ENCODE measurements at places on chromosomes 5 and 9. TPM values are rescaled to one million over a fixed set of nuclear protein-coding genes. Genes with fewer than 3 reads are reported as not detected.

GRCh38 chr5:67292201-67292940, 95.8 kb upstream of the CD180 start:
- no peak for DNase-seq
- H3K36me3 ChIP-seq: no peaks in the 10 kb centered on the region
- no peak overlapping the region for H3K4me3 ChIP-seq
- no peak overlapping the region for H3K27ac ChIP-seq

Gene FOXI1
- not detected for total RNA-seq

GRCh38 chr5:134604908-134605307, 27.7 kb downstream of the SAR1B start:
- peak; percentile 55 for DNase-seq
- no peaks in the 10 kb centered on the region for H3K27me3 ChIP-seq
- H3K36me3 ChIP-seq: peaks cover 50% of the 10 kb centered on the region
- peak overlapping the region; percentile 27 for H3K27ac ChIP-seq
- H3K4me1 ChIP-seq: peaks cover 12% of the 10 kb centered on the region

GRCh38 chr5:173618927-173619519, 2.6 kb upstream of the BOD1 start:
- H3K4me3 ChIP-seq: no peak overlapping the region
- no peaks in the 10 kb centered on the region for H3K36me3 ChIP-seq
- peak; percentile 67 for DNase-seq
- H3K27me3 ChIP-seq: no peaks in the 10 kb centered on the region
- H3K27ac ChIP-seq: no peak overlapping the region
- H3K4me1 ChIP-seq: peaks cover 23% of the 10 kb centered on the region

GRCh38 chr9:135610290-135611141, 28.8 kb downstream of the GLT6D1 start:
- no peak for DNase-seq
- H3K27me3 ChIP-seq: no peaks in the 10 kb centered on the region
- no peak overlapping the region for H3K27ac ChIP-seq
- H3K4me1 ChIP-seq: no peaks in the 10 kb centered on the region
- H3K36me3 ChIP-seq: no peaks in the 10 kb centered on the region

DNA sequence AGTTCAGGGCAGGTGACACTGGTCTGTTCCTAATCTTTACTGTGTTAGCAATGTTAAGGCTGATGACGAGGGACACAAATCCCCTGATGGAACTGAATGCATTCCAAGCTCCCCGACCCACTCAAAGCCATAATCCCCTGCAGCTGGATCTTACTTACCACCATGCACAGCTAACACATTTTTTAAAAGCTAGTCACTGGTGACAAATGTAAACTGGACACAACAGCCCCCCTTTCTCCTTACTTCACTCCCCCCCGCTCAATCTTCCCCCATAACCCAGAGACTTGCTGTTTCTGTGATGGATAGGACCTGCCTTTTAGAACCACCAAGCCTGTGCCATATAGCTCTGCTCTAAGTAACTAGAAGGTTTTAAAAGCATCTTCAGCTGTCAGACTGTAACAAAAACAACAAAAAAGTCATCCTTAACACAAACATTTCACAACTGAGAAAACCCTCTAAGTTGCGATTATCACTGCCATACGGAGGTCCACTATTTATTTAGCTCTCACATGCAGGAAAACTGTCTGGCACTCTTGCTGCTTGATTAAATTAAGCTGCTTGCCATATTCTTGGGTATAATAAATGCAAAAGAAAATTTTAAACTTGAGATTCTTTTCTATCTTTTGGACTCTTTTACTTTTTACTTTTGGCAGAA, 44.4 kb downstream of the BNC2 start:
- H3K36me3 ChIP-seq: no peaks in the 10 kb centered on the region
- H3K4me1 ChIP-seq: no peaks in the 10 kb centered on the region
- H3K27ac ChIP-seq: no peak overlapping the region

DNA sequence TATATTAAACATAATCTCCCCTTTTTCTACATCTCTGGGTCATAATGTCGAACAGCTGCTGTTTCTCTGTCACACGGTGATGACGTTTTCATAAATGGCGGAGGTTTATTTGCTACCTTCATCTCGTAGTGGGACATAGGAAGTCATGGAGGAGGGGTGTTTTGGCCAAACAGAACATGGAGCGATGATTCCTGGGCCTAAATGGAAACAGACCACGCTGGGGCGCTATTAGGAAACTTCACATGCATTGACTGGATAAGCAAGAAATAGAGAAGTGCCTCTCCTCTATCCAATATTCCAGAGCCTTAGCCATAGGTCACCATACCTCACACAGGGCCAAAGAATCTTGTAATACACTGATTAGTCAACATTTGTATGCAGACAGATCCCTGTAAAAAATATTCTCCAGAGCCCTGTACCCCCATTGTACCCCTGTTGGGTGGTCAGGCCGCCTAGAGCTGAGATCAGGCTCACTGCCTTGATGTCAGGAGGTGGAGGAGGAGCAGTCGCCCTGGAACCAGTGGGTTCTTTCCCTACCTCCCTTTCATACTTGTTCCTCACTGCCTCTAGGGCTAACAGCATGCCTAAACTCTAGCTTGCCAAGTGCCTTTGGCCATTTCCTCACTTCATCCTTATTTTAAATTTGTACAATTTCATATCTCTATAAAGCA, 77.8 kb upstream of the SPIN1 start:
- no peak overlapping the region for H3K4me3 ChIP-seq
- no peaks in the 10 kb centered on the region for H3K36me3 ChIP-seq
- peaks cover 21% of the 10 kb centered on the region for H3K4me1 ChIP-seq
- H3K27ac ChIP-seq: no peak overlapping the region

DNA sequence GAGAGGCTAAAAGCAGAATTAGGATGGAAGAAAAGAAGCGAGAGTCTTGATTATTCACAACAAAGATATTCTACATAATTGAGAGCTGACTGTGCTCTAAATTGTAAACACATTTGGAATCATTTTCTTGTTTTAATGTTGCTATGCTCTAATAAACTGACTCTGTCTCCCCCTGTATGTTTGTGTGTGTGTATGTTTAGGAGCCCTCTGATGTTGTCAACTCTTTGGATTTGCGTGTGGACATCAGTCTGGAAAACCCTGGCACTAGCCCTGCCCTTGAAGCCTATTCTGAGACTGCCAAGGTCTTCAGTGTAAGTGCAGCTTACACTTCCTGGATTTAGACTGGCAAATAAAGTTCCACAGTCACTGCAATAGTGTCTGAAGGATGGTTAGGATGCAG, 37.8 kb downstream of the MOCS2 start:
- H3K4me3 ChIP-seq: no peak overlapping the region
- H3K27ac ChIP-seq: no peak overlapping the region
- peaks cover 11% of the 10 kb centered on the region for H3K27me3 ChIP-seq
- no peak for DNase-seq
- no peaks in the 10 kb centered on the region for H3K36me3 ChIP-seq
- no peaks in the 10 kb centered on the region for H3K4me1 ChIP-seq

Gene SPINK6
- total RNA-seq: not detected

DNA sequence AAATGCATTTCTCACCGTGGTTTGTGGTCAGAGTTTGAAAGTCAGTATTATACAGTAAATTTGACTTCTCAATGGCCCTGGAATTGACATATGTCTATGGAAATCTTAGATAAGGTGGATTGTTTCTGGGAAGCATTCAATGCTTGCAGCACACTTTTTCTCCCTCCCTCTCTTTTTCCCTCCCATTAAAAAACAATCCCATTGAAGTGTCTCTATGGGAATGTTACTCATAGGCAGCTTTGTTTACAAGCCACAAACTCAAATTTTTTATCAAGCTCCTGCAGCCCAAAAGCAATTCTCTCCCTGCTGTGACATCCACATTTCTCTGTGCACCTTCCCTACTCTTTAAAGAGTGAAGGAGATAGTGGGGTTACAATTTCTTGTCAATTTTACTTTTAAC, 292.1 kb downstream of the ARRDC3 start:
- H3K27me3 ChIP-seq: no peaks in the 10 kb centered on the region
- no peaks in the 10 kb centered on the region for H3K36me3 ChIP-seq
- no peak overlapping the region for H3K27ac ChIP-seq
- H3K4me3 ChIP-seq: no peak overlapping the region
- no peaks in the 10 kb centered on the region for H3K4me1 ChIP-seq

Gene PKD2L2
- total RNA-seq: not detected

Gene NHP2
- total RNA-seq: 43.7 TPM

DNA sequence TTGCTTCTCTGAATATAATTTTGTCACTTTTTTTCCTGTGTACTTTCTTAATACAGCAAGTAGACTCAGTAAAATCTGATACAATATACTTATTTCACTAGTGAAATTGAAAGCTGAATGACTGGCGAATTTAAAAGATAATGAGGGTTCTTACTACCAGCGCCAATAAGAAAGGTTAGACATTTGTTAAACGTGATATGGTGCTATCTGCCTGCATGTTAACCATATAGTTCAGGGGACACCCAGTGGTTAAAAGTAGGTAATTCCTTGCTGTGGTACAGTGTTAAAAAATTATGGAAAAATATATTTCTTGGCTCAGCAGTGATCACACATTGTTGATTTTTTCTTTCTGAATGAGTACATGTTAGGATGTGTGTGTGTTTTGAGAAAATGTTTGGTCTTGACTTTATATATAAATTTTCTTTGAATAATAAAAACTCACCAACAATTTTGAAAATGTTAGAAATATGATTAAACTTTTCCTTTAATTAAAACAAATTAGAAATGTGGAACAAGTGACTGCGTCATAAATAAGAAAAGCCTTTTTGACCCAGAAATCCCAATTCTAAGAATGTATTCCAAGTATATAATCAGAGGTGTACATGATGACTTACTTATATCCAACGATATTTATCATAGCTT, 25.8 kb downstream of the CAST start:
- no peak overlapping the region for H3K27ac ChIP-seq
- peaks cover 8% of the 10 kb centered on the region for H3K4me1 ChIP-seq
- H3K4me3 ChIP-seq: no peak overlapping the region
- peaks cover 10% of the 10 kb centered on the region for H3K36me3 ChIP-seq
- no peaks in the 10 kb centered on the region for H3K27me3 ChIP-seq

DNA sequence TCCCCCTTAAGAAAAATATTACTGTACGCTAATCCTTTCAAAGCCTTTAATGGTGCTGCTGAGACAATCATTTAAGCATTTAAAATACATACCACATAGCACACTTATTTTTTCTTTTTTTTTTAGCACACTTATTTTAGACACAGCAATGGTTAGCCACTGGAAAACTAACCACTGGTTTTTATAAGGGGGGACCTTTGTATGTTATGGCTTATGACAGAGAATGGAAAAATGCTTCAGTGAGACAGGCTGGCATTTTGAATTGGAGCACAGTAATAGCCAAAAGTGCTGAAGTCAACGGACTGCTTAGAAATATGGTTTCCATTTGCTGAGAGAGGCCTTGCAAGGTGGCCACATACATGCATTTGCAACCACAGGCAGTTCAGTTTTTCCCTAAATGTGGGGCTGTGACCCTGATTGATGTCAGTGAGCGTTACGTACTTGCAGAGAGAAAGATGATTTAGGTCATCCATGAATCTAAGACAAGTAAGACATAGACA, 28.5 kb downstream of the AOPEP start:
- no peaks in the 10 kb centered on the region for H3K4me1 ChIP-seq
- peaks cover under 1% of the 10 kb centered on the region for H3K36me3 ChIP-seq
- no peak for DNase-seq
- H3K27ac ChIP-seq: no peak overlapping the region
- no peaks in the 10 kb centered on the region for H3K27me3 ChIP-seq

DNA sequence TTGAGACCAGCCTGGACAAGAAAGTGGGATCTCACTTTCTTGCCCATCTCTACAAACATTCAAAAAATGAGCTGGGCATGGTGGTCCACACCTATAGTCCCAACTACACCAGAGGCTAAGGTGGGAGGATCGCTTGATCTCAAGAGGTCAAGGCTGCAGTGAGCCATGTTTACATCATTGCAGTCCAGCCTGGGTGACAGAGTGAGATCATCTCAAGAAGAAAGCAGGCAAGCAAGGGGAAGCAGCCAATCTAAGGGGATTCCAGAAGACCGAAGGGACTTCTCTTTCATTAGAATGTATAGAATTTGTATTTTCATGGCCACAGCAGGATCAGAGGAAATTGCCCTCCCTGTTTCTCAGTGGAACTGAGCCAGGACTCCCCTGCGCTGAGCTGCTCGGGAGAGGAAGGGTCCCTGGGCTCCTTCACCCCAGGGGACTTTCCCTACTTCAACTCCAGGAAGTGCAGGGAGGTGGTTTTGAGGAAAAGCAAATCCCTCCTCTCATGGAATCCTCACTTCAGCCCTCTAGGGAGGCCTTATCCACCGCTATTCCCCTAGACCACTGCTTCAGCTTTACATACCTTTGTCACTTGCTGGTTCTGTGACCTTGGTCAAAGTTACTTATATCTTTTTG, 12.1 kb downstream of the WWC1 start:
- H3K4me3 ChIP-seq: no peak overlapping the region
- no peak overlapping the region for H3K27ac ChIP-seq
- H3K36me3 ChIP-seq: no peaks in the 10 kb centered on the region
- H3K4me1 ChIP-seq: no peaks in the 10 kb centered on the region
- H3K27me3 ChIP-seq: no peaks in the 10 kb centered on the region
- no peak for DNase-seq

- H3K27me3 ChIP-seq: peaks cover 2% of the 10 kb centered on the region
- no peaks in the 10 kb centered on the region for H3K36me3 ChIP-seq
- H3K27ac ChIP-seq: no peak overlapping the region
- no peak overlapping the region for H3K4me3 ChIP-seq
Measured at GRCh38 chr5:141785711-141786110, 92.5 kb downstream of the PCDH1 start.

Gene PCDHA4
- not detected for total RNA-seq

DNA sequence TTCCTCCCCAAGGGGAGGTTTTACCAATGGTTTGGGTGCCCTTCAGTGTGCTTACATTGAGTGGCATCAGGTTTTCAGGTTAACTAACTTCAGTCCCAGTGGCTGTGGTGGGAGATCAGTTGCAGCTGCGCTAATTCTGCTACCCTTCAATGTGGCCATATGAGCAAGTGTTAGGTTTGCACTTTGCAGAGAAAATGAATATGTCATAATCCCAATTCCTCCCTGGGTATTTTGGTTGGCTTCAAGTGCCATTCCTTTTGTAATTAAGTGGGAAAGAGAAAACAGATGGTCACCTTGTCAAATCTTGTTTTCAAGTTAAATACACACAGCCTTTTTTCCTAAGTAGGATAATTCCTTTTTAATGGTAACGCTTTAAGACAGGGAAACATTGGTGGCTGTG, 236.2 kb downstream of the TLE4 start:
- no peak for DNase-seq
- no peaks in the 10 kb centered on the region for H3K27me3 ChIP-seq
- H3K36me3 ChIP-seq: no peaks in the 10 kb centered on the region
- H3K27ac ChIP-seq: no peak overlapping the region
- H3K4me1 ChIP-seq: peaks cover 9% of the 10 kb centered on the region

DNA sequence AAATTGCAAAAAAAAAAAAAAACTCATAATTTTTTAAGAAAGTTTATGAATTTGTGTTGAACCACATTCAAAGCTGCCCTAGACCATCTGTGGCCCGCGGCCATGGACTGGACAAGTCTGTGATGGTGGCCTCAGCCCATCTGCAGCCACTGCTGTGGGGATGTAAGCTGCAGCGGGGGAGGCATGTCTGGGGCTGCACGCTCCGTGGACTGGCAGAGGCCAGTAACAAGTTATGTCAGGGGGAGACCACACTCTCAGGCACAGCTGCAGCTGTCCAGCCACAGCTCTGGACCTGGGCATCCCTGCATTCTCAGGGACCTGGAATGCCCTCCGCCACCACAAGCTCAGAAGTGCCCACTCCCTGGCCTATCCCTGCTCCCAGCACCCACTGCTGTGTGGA, 1272.3 kb upstream of the CDH9 start:
- H3K4me3 ChIP-seq: no peak overlapping the region
- no peak overlapping the region for H3K27ac ChIP-seq
- H3K27me3 ChIP-seq: no peaks in the 10 kb centered on the region
- DNase-seq: no peak
- H3K36me3 ChIP-seq: no peaks in the 10 kb centered on the region

Gene SNX2
- 65.3 TPM for total RNA-seq

Gene EIF4E1B
- not detected for total RNA-seq

Gene TGFBI
- 3.7 TPM for total RNA-seq

Gene DMGDH
- total RNA-seq: 1.2 TPM
